ENCODE measurements at places on chromosomes 3 and 15.

DNA sequence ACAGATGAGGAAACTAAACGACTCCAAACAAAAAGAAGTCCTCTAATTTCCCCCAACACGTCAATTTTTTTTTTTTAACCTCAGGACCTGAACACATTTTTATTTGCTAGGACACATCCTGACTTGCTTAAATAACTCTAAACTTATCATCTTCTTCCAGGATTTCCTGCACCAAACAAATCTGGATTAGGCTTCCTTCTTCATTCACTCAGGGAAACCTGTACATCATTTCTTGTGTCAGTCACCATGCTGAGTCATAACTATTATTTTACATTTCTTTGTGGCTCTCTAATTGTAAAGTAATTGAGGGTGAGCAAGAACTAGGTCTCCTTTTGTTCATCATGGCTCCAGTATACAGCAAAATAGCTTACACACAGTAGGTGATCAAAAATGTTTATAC is 433.4 kb upstream of the GBE1 start:
- no peak for DNase-seq

GRCh38 chr15:78715434-78715833 is 74.4 kb upstream of the CHRNB4 start:
- DNase-seq, result no peak

DNA sequence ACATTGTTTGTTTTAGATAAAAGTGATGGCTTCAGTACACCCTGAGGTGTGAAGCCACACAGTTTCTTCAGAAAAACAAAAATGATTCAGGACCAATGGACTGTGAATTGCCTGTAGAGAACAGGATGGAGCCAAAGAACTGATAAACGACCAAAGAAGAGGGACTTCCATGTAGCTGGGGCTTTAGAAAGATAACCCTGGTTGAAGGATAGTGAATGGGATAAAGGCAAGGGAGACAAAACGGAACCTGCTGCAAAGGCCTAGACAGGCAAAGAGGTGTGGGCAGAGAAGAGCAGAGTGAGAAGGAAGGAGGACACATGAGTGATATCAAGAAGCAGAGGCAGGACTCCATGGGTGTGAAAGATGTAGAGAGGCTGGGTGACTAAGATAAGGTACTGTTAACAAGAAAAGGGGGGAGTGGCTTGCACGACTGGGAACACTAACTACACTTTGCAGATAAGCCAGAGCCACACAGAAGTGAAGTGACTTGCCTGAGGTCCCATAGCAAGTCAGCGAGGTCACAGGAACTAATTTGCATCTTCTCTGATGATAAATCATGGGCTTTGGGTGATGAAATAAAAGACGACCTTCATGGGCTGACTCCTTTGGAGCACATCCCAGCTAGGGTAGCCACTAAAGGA is 44.3 kb downstream of the RAB6B start:
- DNase-seq, result no peak

DNA sequence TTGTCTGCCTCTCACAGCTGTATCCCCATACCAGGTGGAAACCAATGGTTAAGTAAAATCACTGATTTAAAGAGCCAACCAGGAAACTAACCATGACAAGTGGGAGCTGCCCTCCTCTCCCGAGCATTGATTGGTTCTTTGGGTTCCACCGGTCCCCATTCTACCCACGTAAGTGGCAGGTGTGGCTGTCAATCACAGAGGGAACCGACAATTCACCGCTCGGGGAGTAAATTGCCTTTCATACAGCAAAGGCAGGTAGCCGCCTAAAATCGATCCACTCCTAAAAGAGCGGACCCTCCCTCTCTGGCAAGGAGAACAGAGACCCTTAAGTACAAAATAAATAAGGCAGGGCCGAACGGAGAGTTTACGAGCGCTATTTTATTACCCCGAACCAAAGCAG is 1.2 kb downstream of the ERC2 start:
- peak; percentile 97 for DNase-seq

DNA sequence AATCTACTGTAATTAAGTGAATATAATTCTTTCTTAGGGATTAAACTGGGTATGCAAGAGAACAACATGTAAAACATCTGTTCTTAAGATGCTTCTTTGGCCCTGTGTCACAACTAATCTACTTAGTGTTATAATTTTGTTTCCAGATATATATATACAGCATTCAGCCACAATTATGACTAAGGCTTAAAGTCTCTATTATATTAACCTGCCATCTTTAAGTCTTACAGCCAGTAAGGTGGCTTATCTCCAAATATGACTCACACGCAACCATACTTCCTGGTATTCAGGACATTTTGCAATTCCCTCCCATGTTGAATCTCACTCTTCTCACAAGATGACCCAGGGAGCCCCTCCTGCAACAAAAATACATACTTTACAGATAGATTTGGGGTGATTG is 6.6 kb upstream of the KBTBD8 start:
- DNase-seq, result peak; percentile 30

- no peak for DNase-seq
Measured at GRCh38 chr3:120646771-120647432, 35.1 kb downstream of the HGD start.

GRCh38 chr3:33439546-33440327 is 468 bp downstream of the UBP1 start:
- DNase-seq, result peak; percentile 84

- no peak for DNase-seq
Measured at GRCh38 chr15:78040653-78041244, 36.8 kb downstream of the TBC1D2B start.

DNA sequence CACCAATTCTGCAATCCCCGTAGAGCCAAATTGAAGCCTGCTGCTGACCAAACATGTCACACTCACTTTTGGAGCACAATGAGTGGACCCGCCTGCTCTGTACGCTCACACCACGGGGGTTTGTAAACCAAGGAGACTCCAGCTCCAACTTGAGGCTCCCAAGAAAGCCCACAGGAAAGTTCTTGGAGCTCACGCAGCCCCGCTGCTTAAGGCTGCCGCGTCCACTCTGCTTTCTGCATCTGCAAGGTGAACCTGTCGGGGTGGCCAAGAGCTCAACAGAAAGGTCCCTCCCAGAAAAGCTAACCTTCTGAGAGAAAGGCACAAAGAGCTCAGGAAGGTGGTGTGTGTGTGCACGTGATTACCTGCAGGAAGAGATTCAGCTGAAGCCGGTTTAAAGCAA is 94.9 kb downstream of the PCSK6 start:
- no peak for DNase-seq

DNA sequence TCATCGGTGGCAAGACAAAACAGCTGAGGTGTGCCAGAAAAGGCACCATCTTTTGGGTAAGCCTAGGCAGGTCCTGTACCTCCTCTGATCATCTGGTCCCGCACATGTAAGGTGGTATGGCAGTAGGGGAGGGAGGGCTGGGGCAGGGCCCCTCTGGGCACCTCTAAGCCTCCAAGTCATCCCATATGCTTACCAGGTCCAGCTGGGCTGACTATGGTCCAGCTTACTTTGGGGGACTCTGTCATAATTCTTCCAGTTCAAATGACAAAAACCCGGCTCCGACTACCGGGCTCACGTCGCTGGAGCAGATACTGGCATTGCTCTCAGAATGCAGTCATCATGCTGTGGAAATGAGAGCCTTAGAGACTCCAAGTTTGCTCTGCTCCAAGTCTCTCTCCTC is 1.9 kb upstream of the RAB6B start:
- DNase-seq, result no peak

DNA sequence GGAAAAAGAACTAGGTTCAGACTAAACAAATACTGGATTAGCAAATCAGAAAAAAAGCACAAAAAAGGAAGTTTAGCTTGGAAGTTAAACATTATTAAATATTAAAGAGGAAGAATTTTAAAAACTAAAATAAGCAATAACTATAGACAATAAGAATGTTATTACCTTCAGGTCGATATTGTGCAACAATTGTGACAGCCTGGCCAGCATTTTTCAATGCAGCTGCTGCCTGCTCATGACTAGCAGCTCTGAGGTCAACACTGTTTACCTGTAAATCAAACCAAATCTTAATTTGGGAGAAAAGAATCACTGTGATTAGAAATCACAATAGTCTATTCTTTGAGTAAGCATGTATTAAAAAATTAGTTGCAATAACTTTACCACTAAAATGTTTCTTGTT is 75.1 kb upstream of the MELTF start:
- no peak for DNase-seq

- no peak for DNase-seq
Measured at GRCh38 chr15:64586984-64587383, 126.6 kb downstream of the ZNF609 start.

Data from astrocyte of the hippocampus (primary cell).